ENCODE measurements at places on chromosomes 11 and 22.

GRCh38 chr11:134483291-134483690 is 71.2 kb upstream of the B3GAT1 start:
- DNase-seq: no peak

- no peak for DNase-seq
Measured at GRCh38 chr11:71951741-71952310, 23.0 kb downstream of the RNF121 start.

GRCh38 chr11:83363312-83363711 is 77.1 kb upstream of the CCDC90B start:
- DNase-seq: no peak

- DNase-seq: no peak
Measured at GRCh38 chr11:15711311-15711710, 596.6 kb downstream of the INSC start.

GRCh38 chr22:44804327-44804726 is 52.0 kb downstream of the ARHGAP8 start:
- no peak for DNase-seq

DNA sequence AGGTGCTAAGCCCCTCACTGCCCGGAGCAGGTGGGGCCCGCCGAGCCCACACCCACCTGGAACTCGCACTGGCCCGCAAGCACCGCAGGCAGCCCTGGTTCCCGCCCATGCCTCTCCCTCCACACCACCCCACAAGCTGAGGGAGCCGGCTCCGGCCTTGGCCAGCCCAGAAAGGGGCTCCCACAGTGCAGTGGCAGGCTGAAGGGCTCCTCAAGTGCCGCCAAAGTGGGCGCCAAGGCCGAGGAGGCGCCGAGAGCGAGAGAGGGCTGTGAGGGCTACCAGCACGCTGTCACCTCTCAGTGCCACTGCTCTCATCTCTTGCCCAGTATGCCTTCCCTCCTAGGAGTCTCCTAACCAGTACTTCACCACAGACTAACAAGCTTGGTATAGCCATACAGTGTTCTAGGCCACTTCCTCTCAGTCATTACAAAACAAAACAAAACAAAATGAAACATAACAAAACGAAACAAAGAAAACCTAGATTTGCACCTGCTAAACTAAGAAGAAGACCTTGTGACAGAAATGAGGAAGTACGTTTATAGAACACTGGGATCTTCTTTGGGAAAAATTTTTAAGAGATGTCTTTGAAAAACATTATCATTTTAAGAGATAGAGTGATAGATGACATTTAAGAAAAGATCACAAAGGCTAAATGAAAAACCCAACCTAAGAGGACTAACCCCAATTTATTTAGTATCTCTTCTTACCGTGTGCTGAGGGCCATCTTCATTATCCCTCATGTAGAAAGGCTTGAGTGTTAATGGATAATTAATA is 47.7 kb upstream of the GAB2 start:
- DNase-seq: no peak

DNA sequence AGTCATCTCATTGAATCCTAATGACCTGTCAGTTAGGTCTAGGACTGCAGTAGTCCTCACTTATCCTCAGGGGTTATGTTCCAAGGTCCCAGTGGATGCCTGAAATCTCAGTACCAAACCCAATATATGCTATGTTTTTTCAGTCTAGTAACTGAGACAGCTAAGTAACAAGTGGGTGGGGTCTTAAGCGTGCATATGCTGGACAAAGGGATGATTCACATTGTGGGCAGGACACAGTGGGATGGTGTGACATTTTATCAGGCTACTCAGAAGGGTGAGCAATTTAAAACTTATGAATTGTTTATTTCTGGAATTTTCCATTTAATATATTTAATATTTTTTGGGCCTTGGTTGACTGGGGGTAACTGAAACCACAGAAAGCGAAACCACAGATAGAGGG is 29.0 kb downstream of the DDX10 start:
- no peak for DNase-seq

DNA sequence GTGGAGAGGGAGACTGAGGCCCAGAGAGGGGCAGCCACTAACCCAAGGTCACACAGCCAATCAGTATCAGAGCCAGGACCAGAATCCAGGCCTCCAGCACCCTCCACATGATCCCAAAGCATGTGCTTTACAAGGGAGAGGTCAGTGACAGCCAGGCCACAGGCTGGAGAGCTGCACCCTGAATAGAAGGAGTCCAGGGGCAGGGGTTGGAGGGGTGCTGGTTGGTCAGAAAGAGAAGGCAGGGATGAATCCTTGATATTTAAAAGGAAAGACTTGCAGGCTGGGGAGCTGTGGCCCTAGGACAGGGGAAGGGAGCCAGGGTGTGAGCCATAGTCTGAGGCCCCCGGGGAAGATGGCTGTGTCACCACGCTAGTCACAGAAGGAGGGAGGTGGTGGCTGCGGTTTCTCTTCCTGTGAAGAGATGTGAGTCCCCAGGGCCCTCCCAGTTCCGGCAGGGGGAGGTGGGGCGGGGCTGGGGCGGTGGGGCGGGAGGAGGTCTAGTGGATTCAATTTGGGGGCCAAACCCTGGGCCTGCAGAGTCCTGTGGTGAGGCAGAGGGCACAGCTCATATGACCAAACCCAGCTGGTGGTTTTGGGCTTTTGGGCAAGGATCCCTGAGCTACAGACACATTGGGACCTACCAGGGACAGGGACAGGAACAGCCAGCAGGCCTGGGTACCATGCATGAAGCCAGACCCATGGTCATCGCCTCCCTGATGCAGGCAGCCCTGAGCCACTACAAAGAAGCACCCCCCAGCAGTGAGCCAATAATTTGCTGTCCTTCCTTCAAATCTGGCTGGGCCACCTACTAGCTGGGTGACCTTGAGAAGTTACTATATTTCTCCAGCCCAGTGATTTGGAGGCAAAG is 14.0 kb downstream of the RAC2 start:
- DNase-seq: peak; percentile 91

DNA sequence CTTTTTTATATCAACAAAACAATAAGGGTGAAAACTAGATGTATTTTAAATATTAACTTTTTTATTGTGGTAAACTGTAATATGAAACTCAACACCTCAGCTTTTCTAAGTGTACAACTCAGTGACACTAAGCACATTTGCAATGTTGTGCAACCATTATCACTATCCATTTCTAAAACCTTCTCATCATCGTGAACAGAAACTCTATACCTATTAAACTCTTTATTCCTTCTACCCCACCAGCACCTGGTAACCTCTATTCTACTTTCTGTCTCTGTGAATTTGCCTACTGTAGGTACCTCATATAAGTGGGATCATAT is 9.4 kb downstream of the HORMAD2 start:
- no peak for DNase-seq

- no peak for DNase-seq
Measured at GRCh38 chr22:17938484-17938924, 85.9 kb downstream of the MICAL3 start.

- DNase-seq: peak; percentile 77
Measured at GRCh38 chr11:75280227-75280701, 39.7 kb downstream of the TPBGL start.

- DNase-seq: no peak
Measured at GRCh38 chr11:134665188-134665535, 253.1 kb upstream of the B3GAT1 start.

DNA sequence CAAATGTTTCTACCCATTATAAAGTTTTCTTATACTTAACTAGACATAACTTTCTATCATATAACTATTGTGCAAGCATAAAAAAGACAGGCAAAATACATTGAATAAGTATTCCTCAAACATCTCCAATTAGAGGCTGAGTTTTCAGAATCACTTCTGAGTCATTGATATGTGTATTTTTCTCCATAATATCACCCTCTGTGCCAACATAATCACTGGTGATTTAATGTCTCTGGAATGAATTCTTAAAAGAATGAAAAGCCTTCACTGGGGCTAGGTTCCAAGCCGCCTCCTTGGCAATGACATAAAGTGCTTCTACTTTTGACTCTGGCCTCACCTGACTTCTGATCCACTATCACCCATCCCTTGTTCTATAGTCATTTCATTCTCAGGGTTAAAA is 197.0 kb upstream of the E2F8 start:
- no peak for DNase-seq

- no peak for DNase-seq
Measured at GRCh38 chr22:39039306-39040126, 1.1 kb upstream of the APOBEC3F start.

- no peak for DNase-seq
Measured at GRCh38 chr11:102346456-102346747, 612 bp upstream of the BIRC2 start.

DNA sequence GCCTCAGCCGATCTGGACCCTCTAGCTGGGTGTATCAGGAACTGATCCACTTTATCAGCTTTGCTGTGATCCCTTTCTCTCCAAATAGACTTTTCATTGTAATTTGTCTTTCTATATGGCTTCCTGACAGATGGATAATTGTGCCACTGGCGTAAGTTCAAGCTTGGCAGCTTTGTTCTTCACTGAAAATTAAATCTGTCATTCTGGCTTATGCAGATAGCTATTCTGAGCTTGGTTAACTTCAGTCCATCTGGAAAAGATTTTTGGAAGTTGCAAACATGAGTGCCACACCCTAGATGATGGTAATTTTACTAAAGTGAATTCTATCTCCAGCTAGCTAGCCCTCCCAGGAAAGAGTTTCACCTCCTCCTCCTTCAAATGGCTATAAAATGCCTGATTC is 8.1 kb downstream of the OR5A2 start:
- no peak for DNase-seq

- no peak for DNase-seq
Measured at GRCh38 chr11:70637186-70637800, 239.0 kb downstream of the CTTN start.

DNA sequence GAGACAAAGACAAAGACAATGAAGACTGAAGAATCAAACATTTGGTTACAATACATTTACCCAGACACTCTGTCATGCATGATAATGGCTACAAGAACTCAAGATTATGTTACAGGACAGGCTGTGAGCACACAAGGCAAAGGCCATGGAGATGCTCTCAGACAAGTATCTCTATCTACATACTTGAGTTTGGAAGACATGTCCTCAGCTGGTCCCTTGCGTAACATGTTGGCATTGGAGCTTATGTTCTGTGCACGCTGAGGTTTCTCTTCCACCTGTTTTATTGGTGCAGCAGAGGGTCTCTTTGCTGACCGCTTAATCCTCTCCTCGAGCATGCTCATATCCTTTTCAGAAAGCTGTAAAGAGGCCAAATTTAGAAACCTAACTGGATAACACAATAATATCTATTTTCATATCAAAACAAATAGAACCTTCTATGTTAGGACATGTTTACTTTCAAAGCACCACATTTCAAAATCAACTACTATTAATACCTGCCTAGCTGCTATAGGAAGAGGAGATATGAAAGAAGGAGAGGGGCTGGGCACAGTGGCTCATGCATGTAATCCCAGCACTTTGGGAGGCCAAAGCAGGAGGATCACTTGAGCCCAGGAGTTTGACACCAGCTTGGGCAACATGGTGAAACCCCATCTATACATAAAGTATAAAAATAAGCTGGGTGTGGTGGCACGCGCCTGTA is 41.6 kb downstream of the F2 start:
- no peak for DNase-seq

All from activated CD4-positive, alpha-beta T cell treated with anti-CD3 and anti-CD28 coated beads, Interleukin-2, amount 50 U/mL, for 4 hours (primary cell).